Mucosa of descending colon (tissue), 3 donors: ENCODE measurements at places on chromosomes 16 and 17. TPM values are rescaled to one million over a fixed set of nuclear protein-coding genes. Genes with fewer than 3 reads are reported as not detected.

DNAJA3 gene
- 54.8 TPM for total RNA-seq

MFSD11 gene
- 38.2 TPM for total RNA-seq

TUBD1 gene
- 6.2 TPM for total RNA-seq

PITPNC1 gene
- total RNA-seq = 11.4 TPM

STAC2 gene
- 0.79 TPM for total RNA-seq

CD300LG gene
- not detected for total RNA-seq

CCL11 gene
- total RNA-seq = 0.72 TPM

COG1 gene
- 57.9 TPM for total RNA-seq

SOCS3 gene
- total RNA-seq = 21.9 TPM

IRF8 gene
- total RNA-seq = 28.8 TPM

ADORA2B gene
- total RNA-seq = 11.9 TPM

TNK1 gene
- total RNA-seq = 29.5 TPM

DNA sequence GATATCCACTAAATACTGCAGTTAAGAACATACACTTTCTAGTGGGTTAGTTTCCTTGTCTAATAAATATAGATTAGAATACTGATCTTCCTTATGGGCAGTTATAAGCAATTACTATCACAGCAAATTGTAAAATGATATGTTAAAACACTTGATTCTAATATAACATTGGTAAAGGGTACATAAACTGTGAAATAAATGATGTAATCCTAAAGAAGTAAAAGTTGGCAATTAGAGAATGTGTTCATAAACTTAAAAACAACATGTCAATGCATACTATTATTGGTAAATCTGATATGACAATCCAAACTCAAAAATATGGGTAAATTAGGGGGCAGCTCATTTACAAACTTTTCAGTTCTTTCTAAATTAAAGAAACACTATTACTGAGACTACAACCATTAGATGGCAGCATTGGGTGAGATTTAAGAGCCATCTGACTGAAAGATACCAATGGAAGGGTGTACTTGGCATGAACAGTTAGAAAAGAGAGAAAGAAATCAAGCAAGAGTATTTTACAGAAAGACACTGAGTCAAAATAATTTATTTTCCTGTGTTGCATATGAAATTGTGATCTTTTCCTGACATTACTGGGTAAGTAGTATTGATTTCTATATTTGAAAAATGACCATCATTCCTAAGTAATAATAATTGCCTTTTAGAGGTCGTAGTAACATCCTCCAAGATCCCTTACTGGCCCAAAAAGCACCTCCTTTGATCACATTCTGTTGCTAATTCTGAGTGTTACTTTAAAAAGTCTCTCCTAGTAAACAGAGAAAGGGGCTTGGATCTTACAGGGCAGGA lies 119.6 kb downstream of the SPAG9 start:
- DNase-seq = no peak

DNA sequence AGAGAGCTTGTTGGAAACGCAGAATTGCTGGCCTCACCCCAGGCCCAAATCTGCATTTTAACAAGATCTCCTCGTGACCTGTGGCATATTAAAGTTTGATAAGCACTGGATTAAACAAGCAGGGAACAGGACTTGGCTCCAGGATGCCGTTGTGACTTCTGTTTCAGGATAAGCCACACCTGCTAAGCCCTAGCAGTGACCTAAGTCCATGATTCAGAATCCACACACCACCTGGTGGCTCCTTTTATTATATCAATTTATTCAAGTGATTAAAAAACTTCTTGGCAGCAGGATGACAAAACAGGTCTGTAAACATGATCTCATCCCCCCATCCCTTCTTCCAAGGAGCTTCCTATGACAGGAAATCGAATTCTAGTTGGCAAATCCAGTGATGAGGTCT lies 9.1 kb downstream of the NAGPA start:
- DNase-seq = peak; percentile 68

DNA sequence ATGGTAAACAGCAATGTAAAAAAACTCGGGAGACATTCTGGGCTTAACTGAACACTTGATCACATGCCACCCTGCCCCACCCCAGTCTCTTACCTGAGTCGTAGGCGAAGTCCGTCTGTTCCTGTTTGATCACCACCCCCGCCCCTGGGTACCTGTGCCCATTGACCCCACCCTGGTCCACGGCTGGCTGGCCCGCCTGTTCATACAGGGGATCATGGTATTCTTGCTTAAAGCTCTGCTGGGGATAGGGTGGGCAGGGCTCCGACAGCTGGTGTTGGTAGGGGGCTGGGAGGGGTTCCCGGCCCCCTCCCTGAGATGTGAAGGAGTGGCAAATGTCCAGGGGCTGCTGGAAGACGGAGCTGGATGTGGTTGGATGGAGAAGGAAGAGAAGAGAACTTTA lies 13.6 kb downstream of the ETV4 start:
- DNase-seq = peak; percentile 72

GRCh38 chr16:67490335-67491096 lies 7.2 kb upstream of the AGRP start:
- DNase-seq = no peak

- no peak for DNase-seq
Measured at GRCh38 chr17:4098521-4099209, 44.2 kb downstream of the ZZEF1 start.

DNA sequence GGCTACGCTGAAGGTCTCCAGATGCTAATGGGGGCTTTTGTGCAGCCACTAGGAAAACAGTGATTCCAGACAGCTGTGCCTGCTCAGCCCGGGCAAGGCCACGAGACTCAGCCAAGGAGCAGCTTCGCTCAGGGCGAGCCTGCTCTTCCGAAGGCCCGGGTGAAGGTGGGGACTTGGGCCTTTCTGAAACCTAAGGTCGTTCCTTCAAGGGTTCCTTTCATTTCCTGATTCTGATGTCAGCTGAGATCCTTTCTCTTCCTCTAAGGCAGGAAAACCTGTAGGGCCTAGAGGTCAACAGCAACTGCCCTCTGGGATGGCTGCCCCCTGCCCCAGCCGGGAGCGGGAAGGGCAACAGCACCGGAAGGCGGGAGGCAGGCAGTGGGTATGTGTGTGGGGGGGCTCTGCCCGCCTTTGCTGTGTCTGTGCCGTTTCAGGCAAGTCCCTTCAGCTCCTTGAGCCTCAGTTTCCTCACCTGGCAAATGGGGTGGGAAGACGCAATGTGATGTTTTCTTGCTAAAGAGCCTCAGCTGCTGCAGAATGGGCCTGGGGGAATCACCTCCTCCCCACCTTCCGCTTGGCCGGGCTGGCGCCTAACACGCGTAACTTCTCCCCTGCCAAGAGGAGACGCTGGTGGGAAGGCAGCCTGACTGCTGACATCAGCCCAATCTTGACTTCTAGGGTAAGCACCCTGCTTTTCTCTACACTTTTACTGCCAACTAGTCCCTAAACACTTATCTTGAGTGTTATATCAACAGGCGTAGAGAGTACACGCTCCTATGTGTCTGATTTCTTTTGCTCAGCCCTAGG lies 32.8 kb downstream of the IRF8 start:
- DNase-seq = no peak

GRCh38 chr16:83721676-83722075 lies 86.1 kb upstream of the HSBP1 start:
- DNase-seq = no peak

DNA sequence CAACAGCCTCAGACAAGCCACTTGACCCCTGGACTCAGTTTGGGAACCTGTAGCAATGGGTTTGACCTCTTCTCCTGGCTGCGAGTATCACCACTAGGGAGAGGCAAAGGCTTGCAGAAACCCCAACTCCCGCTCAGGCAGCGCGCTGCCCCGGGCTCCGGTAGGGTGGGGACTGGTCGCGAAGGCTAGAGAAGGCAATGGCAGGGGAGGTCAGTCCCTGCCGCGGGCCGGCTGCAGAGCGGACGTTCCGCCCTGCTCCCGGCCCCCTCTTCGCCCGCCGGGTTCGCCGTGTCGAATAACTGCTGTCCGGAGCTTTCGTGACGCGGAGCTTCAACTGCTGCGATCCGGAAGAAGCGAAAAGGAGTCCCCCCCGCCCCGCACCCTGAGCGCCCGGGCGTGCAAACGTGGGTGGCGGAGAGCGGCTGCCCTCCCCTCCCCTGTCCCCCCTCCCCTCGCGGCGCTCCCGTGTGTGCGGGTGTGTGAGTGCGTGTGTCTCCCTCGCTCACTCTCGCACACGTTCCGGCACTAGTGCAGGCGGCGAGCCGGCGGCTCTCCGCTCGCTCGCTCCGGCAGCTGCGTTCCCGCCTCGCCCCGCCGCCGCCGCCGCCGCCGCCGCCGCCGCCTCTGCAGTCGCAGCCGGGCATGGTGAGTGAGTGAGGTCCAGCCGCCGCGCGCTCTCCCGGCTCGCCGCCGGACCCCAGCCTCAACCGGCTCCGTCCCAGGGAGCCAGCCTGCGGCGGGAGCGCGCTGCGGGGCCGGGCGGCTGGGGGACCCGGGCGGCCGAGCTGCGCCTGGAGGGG lies 772 bp upstream of the SHISA6 start:
- no peak for DNase-seq

- no peak for DNase-seq
Measured at GRCh38 chr16:87927195-87927562, 9.2 kb downstream of the CA5A start.

GRCh38 chr17:40422990-40423633 lies 5.4 kb upstream of the TOP2A start:
- no peak for DNase-seq

DNA sequence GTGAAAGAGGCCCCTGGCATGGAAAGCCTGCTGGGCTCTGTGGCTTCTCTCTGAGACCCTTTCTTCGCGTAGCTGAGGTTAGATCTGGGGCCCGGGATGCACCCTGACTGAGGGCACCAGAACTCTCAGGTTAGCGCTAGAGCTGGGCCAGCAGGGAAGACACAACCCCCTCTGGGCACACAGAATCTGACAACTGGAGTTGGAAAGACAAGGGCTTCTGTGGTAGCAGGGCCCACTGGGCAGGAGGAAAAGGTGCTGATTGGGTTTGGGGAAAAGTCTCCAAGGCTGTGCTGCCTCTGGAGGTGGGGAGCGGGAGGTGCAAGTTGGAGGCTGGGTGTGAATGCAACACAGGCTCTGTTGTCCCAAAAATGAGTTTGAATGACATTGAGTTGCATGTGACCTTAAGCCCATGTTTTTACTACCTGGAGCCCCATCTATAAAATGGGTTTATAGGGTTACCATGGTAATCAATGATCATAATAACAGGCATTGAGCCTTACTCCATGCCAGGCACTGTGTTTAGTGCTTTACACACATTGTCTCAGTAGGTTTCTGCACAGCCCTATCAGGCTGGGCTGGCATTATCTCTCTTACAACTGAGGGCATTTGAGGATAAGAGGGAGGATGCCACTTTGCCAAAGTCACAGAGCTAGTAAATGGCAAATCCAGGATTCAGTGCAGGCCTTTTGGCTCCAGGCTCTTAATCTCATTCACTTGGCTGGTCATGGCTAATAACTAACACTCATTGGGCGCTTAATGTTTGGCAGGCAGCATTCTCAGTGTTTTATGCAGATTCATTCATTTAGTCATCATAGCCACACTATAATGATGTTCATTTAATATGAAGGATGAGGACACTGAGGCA lies 9.5 kb upstream of the IGFBP4 start:
- DNase-seq = no peak

DNA sequence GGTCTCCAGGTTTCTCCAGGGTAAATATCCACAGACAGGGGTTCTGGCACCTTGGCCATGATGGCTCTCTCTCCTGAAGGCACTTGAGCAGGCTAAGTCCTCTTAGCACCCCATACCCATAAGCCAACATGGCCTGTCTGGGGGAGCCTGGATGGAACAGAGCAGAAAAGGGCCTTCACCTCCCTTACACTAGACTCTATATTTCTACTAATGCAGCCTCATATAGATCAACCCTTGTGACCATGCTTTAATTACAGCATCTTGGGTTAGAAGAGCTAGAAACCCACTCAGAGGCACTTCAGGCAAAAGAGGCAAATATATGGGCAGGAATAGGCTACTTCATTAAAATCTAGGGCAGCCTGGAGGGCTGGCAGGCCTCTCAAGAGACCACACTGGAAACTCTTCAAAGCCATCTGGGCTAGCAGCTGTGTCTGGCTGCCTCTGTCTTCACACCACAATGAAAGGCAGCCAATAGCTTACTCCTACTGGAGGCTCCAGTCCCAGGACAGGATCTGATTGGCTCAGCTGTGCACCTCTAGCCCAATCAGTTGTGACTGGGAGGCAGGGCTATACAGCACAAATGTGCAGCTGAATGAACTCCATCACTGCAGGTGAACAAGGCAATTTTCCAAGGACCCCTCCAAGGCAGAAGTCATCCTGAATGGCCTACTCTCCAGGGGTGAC lies 4.7 kb upstream of the CDT1 start:
- no peak for DNase-seq

DNA sequence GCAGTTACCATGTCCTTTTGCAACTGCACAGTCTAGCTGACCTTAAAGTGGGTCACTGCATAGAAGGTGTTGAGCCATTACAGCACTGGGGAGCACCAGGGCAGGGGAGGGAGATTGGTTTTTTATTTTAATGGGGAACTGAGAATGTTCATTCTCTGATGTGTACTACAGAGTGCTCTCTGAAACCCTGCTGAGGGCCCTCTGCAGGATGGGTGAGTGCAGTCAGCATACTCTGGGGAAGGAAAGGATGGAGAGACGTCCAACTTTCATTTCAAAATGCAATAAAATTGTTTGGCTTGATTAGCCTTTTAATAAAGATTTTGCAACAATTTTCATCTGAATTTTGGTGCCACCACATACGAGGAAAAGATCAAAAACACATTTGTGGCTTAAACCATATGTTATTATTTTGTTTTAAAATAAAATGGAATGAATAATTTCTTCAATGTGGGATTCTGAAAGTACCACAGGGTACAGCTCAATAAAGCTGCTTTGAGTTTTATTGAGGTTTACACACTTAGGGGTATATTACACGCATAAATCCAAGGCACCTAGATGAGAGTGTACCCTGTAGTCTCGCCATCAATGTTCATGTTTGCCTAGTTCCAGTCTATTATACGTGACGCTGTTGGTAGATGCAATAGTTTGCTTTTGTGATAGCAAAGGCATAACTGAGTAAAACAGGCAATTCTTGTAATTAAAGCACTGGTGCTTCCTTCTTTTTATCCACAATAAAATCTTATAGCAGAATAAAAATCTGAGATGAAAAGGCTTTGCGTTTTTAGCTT lies 73.5 kb downstream of the SNX11 start:
- DNase-seq = no peak

GRCh38 chr17:12979826-12980500 lies 37.9 kb downstream of the ELAC2 start:
- no peak for DNase-seq

DNA sequence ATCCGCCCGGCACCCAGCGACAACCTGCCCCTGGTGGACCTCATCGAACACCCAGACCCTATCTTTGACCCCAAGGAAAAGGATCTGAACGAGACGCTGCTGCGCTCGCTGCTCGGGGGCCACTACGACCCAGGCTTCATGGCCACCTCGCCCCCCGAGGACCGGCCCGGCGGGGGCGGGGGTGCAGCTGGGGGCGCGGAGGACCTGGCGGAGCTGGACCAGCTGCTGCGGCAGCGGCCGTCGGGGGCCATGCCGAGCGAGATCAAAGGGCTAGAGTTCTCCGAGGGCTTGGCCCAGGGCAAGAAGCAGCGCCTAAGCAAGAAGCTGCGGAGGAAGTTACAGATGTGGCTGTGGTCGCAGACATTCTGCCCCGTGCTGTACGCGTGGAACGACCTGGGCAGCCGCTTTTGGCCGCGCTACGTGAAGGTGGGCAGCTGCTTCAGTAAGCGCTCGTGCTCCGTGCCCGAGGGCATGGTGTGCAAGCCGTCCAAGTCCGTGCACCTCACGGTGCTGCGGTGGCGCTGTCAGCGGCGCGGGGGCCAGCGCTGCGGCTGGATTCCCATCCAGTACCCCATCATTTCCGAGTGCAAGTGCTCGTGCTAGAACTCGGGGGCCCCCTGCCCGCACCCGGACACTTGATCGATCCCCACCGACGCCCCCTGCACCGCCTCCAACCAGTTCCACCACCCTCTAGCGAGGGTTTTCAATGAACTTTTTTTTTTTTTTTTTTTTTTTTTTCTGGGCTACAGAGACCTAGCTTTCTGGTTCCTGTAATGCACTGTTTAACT lies 1.0 kb downstream of the NOG start:
- no peak for DNase-seq
